ENCODE measurements at places on chromosomes 5 and 9. TPM values are rescaled to one million over a fixed set of nuclear protein-coding genes. Genes with fewer than 3 reads are reported as not detected.
A peak's percentile ranks its signal among the peaks of the same experiment; 100 is the strongest.

DNA sequence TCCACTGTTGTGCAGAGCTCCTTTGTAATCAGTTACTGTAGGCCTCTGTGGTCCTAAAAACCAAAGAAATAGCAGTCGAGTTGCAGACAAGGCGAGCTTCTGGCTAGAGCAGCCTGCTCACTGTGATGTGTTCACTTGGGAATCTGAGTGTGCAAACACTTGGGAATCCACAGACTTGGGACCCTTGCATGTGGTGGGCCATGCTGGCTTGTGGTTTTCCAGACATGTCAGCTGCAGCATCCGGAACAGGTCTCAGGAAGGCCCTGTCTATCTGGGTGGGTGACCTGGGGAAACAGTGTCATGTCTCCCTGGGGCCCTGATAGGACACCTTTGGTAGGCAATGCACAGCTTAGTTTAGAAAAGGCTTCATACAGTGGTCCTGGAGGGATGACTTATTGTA is 66.4 kb downstream of the WWC1 start:
- H3K27ac ChIP-seq = no peak overlapping the region
- H3K27me3 ChIP-seq = no peaks in the 10 kb centered on the region
- H3K36me3 ChIP-seq = no peaks in the 10 kb centered on the region
- H3K4me1 ChIP-seq = no peaks in the 10 kb centered on the region

DMGDH gene
- total RNA-seq = 0.75 TPM

DNA sequence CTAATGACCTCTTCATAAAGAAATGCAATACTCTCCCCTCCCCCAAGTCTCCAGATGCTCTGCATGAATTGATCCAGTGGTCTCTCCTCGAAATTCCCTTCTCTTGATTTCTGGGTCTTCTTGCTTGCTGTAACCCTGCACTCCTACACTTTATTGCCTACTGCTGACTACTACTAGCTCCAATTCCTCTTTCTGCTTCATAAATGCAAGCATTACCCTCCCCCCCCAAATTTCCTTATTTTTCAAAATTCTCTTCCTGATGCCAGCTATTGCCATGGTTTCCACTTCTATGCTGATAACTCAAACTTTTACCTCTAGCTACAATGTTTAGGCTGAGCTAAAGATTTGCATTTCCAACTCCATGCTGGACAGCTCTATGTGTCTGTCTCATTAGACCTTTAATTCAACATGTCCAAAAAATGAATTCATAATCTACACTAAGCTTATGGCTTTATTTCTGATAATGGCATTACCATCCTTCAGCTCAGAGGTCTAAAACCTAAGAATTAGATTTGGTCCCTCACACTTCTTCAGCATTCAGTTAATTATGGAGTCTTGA is 1.4 kb downstream of the ZBTB26 start:
- peak overlapping the region; percentile 82 for H3K4me3 ChIP-seq
- no peaks in the 10 kb centered on the region for H3K27me3 ChIP-seq
- no peak for DNase-seq
- no peak overlapping the region for H3K27ac ChIP-seq
- peaks cover 6% of the 10 kb centered on the region for H3K4me1 ChIP-seq
- no peaks in the 10 kb centered on the region for H3K36me3 ChIP-seq

GRCh38 chr5:162996053-162996452 is 441.3 kb upstream of the CCNG1 start:
- no peak overlapping the region for H3K4me3 ChIP-seq
- no peak for DNase-seq
- no peaks in the 10 kb centered on the region for H3K27me3 ChIP-seq
- no peaks in the 10 kb centered on the region for H3K4me1 ChIP-seq
- no peak overlapping the region for H3K27ac ChIP-seq

DNA sequence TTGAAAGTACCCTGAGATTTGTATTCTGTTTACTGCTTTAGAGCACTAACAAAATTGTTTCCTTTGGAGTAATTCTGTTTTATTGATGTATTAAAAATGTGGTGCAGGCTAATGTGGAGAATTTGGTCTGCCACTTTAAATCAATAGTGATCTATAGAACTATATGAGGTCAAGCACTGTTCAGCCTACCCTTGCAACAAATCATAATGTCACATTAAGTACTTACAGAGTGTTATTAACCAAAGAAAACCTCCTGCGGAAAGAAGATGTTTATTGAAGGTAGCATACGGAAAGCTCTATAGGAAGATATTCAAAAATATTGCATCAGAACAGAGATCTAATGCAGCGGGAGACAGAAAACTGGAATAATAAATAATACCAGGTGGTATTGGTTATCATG is 865.0 kb upstream of the TYRP1 start:
- no peaks in the 10 kb centered on the region for H3K27me3 ChIP-seq
- H3K27ac ChIP-seq = no peak overlapping the region
- no peak overlapping the region for H3K4me3 ChIP-seq
- no peak for DNase-seq
- H3K36me3 ChIP-seq = no peaks in the 10 kb centered on the region

GMCL2 gene
- total RNA-seq = not detected

DNA sequence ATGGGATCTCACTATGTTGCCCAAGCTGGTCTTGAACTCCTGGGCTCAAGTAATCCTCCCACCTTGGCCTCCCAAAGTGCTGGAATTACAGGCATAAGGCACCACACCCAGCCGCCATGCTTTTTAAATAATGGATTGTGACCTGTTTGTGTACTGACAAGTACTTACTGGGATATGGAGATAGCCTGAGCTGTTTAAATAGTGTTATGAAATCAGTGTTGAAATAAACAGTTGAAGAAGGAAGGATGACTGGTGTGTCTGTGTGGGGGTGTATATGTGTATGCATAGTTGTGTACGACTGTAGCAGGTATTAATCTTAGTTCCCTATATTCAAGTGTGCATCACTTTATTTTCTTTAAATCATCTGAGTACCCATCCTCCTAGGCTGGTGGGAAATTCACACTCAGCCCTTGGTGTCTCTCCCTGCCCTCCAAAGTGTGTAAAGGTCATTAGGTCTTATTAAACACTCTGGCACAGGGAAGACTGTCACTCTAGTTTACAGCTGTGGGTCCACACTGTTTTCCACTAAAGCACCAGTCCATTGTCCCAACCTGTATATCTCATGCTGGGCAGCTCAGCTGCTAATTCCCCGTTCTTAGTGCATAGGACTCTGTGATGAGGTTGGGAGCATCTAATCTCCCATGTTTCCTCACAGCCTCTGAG is 91.0 kb downstream of the SNX18 start:
- H3K4me1 ChIP-seq = peaks cover 2% of the 10 kb centered on the region
- H3K27ac ChIP-seq = no peak overlapping the region
- no peaks in the 10 kb centered on the region for H3K36me3 ChIP-seq
- H3K27me3 ChIP-seq = no peaks in the 10 kb centered on the region

DNA sequence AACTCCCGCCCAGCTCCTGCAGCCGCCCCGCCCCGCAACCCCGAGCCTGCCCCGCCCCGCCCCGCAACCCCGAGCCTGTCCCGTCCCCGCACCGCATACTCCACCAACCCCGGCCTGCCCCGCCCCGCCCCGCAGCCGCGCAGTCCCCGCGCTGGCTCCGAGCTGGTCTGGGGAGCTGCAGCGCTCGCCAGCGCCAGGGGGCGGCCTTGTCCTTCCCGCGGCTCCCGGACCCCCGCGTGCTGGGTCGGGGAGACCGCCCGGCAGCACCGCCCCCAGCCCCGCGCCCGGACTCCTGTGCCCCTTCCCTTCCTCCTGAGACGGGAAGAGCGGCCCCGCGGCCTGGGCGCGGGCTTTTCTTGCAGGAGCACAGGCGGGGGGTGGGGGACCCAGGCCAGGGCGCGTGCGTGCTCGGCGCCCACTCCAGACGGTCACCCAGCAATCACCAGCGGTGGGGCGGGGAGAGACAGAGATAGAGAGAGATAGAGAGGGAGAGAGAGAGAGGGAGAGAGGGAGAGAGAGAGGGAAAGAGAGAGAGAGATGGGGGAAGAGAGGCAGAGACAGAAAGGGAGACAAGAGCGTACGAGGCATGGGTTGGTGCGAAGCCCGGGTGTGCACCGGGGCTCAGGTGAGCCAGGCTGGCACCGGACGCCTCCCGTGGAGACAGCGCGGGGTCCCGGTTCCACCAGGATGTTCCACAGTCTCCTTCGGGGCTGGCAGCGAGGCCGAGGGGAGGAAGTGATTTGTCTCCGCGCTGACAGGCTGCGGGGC is 14.7 kb upstream of the TMEM250 start:
- H3K27ac ChIP-seq = no peak overlapping the region
- DNase-seq = no peak
- no peaks in the 10 kb centered on the region for H3K36me3 ChIP-seq
- peak overlapping the region; percentile 54 for H3K4me3 ChIP-seq
- H3K4me1 ChIP-seq = peaks cover 4% of the 10 kb centered on the region
- H3K27me3 ChIP-seq = peaks cover 18% of the 10 kb centered on the region

GRCh38 chr9:93183663-93184431 is at the start of gene WNK2:
Gene WNK2 (plus strand): TSS chr9:93184139. CDS start chr9:93184930, 791 bp downstream.
- H3K4me3 ChIP-seq = peak within 1 kb of the TSS; percentile 59
- DNase-seq = no peak
- H3K4me1 ChIP-seq = peaks cover 7% of the 10 kb centered on the region

GRCh38 chr9:121353241-121354061 is 16.6 kb downstream of the STOM start:
- no peaks in the 10 kb centered on the region for H3K27me3 ChIP-seq
- peaks cover 5% of the 10 kb centered on the region for H3K4me1 ChIP-seq
- H3K4me3 ChIP-seq = no peak overlapping the region
- peak overlapping the region; percentile 59 for H3K27ac ChIP-seq
- peaks cover 32% of the 10 kb centered on the region for H3K36me3 ChIP-seq

GRCh38 chr5:38541174-38541725 is 15.2 kb downstream of the LIFR start:
- H3K27ac ChIP-seq = peak overlapping the region; percentile 57
- no peaks in the 10 kb centered on the region for H3K36me3 ChIP-seq
- no peaks in the 10 kb centered on the region for H3K27me3 ChIP-seq
- peaks cover 9% of the 10 kb centered on the region for H3K4me1 ChIP-seq
- H3K4me3 ChIP-seq = no peak overlapping the region

ARAP3 gene
- 55.5 TPM for total RNA-seq

GRCh38 chr9:70616228-70616990 is 202.0 kb upstream of the KLF9 start:
- H3K4me1 ChIP-seq = peaks cover 15% of the 10 kb centered on the region
- H3K36me3 ChIP-seq = no peaks in the 10 kb centered on the region
- no peaks in the 10 kb centered on the region for H3K27me3 ChIP-seq
- H3K27ac ChIP-seq = no peak overlapping the region
- no peak for DNase-seq

C9orf152 gene
- not detected for total RNA-seq

- no peaks in the 10 kb centered on the region for H3K4me1 ChIP-seq
- H3K27ac ChIP-seq = peak within 1 kb of the TSS; percentile 58
- no peak for DNase-seq
These were observed at the start of gene PPP2R2B for GRCh38 chr5:146878476-146879172. Gene PPP2R2B (minus strand): TSS chr5:146878757.
